Smooth muscle cell of the umbilical artery (primary cell): ENCODE measurements at places on chromosomes 13 and 19. TPM values are rescaled to one million over a fixed set of nuclear protein-coding genes. Genes with fewer than 3 reads are reported as not detected.

Gene LRRC4B
- 0.18 and 0.30 TPM in 2 replicates for total RNA-seq

Gene ZNF345
- total RNA-seq, result 1.2 and 1.5 TPM in 2 replicates

Gene DZIP1
- total RNA-seq, result 45.7 and 62.4 TPM in 2 replicates

Gene FAM83E
- 0.30 and 0.88 TPM in 2 replicates for total RNA-seq

Gene BRSK1
- total RNA-seq, result 6.5 and 16.4 TPM in 2 replicates

Gene EIF3K
- total RNA-seq, result 192 and 281 TPM in 2 replicates
